SK-N-MC (cell line): ENCODE measurements at places on chromosomes 5 and 9.
A peak's percentile ranks its signal among the peaks of the same experiment; 100 is the strongest.

DNA sequence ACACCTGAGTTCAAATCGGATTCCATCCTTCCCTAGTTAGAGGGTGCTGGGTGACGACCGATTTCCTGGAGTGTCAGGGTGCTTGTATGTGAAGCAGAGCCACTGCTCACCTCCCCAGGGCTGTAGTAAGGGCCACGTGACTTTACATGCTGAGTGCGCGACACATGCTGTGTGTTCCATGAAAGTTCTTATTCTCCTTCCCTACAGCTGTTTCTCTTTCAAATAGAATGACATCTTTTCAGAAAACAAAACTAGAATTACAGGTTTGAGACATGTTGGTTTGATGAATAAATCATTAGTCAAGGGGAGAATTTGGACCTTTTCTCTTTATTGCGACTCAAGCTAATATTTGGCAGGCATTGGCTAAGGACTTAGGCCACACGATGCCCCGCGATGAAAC, 113.1 kb downstream of the JMY start:
- DNase-seq = no peak

DNA sequence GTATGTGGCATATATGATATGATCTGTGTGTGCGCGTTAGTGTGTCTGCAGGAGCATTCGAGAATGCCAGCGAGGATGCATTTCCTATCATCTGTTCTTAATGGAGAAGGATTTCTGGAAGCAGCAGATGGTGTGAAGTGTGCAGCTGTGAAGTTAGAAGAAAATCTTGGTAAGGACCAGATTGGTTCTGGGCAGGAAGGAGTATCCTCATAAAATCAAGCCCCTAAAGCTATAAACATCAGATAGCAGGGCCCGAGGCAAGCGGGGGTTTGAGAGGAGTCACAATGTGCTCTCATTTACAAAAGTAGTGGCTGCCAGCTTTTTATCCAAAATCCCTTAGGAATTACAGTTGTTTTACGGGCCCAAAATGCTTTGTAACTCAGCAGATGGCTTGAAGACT, 40.0 kb downstream of the DAPK1 start:
- peak; percentile 84 for DNase-seq

DNA sequence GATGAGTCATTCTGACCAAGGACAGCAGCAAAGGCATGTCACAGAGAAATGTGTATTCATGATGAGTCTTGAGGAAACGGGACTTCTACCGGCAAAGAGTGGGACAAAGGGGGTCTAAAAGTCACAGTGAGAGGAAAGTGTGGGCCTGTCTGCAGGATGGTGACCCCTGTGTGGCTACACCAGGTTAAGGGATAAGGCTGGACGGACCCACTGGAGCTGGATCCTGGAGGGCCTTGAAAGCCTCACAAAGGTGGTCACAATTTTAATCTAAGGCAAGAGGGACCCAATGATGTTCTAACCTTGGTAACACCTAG, 176.5 kb downstream of the CDK5RAP2 start:
- no peak for DNase-seq

- no peak for DNase-seq
Observed at GRCh38 chr5:152270096-152270495, 135.0 kb downstream of the NMUR2 start.

- no peak for DNase-seq
Observed at GRCh38 chr5:84695330-84695729, 310.6 kb upstream of the EDIL3 start.
